Fibroblast of skin of right biceps (primary cell): ENCODE measurements at places on chromosomes 2 and 18.

DNA sequence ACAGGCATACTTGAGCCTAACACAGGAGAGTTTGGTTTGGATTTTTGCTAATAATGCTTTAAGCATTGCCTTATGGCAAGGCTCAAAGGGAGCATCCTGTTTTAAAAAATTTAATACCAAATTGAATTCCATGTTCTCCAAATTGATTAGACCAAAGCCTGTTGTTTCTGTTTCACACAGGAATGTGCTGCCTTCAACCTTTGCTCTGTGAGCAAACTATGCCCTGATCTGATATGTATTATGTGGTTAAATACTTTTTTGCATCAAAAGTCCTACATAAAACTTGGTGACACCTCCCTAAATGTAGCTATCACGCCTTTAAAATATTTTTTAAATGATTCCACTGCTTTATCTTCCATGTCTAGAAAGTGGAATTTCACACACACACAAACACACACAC, 691.4 kb downstream of the CPS1 start:
- DNase-seq, result no peak

DNA sequence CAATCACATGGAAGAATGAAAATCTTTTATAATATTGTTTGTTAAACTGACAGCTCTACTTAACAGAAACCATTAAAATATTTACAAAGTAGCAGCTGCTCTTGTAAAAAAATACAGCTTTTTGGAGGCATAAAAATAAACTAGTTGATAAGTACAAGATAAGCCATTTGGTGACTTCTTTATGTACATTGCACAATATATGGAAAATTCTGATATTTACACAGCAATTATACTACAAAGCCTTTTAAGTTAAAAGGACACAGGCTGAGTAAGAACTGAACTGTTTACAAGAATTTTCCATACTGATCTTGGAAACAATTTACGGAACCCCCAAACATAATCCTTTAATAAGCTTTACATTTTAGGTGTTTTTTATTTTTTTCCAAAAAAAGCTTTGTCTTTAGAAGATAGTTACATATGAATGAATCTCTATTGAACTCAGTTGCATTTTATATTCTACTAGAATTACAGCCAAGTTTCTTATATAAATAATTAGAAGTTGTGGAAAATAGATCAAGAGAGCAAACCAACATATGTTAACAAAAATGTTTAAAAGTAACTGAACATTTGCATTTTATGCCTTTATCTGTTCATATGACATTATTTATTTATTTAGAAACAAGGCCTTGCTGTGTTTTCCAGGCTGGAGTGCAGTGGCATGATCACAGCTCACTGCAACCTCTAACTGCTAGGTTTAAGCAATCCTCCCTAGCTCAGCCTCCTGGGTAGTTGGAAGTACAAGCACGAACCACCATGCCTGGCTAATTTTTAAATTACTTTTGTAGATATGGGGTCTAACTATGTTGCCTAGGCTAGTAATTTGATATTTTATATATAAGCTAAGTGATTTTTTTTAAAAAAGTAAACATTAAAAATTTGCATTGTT, 142.5 kb downstream of the OTX1 start:
- DNase-seq, result no peak

DNA sequence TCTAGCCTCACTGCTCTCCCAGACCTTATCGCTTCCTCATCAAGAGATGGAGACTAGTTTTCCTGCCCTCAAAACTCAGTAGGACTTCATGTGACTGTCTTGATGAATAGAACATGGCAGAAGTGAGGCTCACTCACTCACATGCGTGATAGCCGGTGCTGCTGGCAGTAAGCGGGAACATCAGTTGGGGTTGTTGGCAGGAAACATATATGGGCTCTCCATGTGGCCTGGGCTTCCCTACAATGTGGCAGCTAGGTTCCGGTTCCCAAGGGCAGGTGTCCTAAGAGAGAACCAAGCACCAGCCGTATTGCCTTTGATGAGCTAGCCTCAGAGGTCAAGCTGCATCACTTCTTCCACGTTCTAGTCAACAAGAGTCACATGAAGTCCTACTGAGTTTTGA, 15.2 kb upstream of the FAHD2A start:
- no peak for DNase-seq

DNA sequence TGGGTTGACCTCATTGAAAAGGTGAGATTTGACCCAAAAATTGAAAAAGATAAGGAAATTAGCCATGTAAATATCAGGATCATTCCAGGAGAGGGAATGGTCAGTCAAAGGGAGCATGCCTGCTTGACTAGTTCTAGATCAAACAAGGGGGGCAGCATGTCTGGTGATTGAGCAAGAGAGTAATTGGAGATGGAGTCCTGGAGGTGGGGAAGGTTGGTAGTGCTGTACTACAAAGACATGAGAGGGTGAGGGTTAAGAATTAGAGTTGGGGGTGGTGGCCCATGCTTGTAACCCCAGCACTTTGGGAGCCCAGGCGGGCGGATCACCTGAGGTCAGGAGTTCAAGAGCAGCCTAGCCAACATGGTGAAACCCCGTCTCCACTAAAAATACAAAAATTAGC, 2.0 kb downstream of the MRPL30 start:
- DNase-seq, result no peak

GRCh38 chr18:26863122-26863879, 2.2 kb downstream of the AQP4 start:
- no peak for DNase-seq

- no peak for DNase-seq
Measured at GRCh38 chr18:62702259-62702658, 13.1 kb upstream of the PHLPP1 start.

DNA sequence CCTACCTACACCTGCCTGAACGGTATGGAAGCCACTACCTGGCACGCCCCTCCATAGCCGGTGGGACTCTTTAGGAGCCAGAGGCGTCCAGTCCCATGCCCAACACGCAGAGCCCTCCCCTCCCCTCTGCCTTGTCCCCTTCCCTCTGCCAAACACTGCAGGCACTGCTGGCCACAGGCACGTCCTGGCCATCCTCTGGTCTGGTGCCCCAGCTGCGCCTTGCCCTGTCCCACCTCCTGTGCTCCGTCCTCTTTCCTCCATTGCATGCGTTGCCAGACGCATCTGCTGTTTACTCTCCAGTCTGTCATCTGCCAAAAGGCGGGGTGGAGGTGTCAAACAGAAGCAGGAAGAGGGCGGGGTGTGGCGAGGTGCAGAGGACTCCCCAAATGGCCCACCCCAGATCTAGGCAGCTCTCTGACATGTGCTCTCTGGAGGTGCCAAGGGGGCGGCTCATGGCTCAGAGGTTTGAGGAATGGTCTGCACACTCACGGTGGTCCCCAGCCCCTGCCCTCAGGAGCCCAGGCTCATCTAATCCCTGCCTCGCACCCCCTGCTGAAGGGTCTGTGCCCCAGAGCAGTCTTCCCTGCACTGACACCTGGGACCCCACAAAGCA, 45.1 kb downstream of the HS6ST1 start:
- no peak for DNase-seq

DNA sequence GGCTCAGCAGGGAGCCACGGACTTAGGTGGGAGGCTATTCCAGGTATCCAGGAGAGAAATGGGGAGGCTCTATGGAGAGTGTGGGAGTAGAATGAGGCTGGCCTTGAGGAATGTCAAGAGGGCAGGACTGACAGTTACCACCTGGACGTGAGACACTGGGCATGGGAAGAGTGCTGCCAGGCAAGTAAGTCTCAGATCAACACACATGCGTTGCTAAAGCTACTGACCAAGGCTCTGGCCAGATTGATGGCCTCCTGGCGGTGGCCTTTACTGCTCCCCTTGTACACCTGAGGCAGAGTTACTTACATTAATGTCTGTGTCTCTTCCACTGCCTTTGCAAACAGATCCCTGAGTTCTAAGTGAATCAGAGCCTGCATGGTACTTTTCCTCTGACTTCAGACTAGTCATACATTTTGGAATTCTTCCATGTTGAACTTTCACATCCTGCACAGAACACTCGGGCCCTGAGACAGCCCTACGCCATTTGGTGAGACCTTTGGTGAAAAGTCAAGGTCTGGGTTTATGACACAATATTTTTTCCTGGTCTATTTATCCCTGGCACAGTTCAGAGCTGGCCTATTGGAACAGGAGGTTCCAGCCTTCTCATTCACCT, 398.8 kb upstream of the TRIB2 start:
- DNase-seq, result peak; percentile 91

GRCh38 chr18:76057386-76057785, 437.7 kb downstream of the ZNF516 start:
- no peak for DNase-seq

GRCh38 chr2:237675316-237675715, 47.9 kb downstream of the LRRFIP1 start:
- no peak for DNase-seq

DNA sequence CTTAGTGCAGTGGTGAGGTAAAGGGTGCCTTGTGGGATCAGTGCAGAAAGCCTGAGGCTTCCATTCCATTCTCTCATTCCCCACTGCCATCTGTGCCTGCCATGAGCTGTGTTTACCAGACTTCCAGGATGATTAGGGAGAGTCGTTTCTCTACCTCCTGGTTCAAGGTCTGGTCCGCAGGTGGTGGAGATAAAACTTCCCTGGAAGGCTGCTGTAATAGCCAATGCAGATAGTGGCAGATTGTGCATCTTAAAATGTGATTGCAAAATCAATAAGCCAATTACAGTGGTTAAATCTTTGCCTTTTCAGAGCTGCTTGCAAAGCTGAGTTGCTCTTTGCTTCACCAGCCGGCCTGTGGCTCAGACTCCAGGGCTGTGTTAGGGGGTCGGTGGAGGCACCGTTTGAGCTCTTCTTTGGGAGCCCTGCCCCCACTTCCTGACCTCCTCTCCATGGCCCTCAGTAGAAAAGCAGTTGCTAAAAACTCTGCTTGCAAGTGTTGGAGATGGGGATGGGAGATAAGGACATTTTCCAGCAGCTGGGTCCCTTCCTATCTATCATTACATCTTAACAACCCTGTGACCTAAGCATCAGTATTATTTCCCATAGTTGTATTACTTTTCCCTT, 95.2 kb upstream of the HS6ST1 start:
- DNase-seq, result peak; percentile 26

- DNase-seq, result no peak
Measured at GRCh38 chr2:230023313-230023712, 45.4 kb downstream of the SLC16A14 start.

GRCh38 chr2:238231251-238231793, 8.5 kb downstream of the HES6 start:
- peak; percentile 46 for DNase-seq

DNA sequence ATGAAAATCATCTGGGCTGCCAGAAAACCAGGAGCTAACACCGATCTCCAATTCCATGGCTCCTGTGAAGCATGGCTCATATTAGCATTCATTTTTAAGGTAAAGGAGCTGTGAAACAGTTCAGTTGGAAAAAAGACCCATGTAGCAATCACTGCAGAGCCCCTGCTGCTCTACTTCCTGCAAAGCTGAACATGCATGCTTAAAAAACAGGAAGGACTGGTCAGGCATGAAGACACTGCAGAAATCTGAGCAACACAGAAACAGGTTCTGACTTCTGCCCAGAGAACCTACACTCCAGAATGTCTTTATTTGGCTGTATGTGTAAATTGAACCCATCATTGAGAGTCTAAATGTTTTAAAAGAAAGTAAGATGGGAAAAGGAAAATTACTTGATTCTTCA, 950.6 kb downstream of the DCDC2C start:
- no peak for DNase-seq

DNA sequence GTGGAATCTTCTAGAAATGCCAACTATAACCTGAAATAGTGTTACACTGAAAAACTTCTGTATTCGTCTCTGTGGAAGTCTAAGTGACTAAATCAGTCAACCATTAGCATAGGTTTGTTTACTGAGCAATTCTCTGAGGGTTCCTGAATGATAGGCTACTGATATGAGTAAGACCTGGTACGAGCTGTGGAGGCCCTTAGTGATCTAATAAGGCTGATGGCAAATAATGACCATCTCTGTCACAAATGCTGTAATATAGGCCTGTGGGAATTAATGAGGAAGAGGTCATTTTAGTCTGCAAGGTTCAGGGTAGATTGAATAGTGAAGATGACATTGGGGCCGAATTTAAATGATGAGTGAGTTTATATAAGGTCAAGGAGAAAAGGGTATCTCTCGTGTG, 82.5 kb downstream of the MGAT5 start:
- no peak for DNase-seq

DNA sequence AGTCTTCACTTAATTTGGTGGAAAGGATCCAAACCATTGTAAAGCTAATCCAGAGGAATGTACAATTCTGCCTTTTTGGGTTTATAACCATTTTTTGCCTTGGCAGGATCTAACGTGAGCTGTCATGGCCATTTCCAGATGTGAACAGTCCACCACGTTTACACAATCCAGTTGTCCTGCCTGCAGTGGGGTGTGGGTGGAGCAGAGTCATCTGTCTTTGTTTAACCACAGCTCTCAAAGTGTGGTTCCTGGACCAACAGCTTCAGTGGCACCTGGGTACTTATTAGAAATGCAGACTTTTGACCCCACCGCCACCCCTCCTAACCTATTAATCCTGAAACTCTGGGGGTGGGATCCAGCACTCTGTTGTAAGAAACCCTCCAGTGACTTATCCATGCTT, 35.9 kb downstream of the FHOD3 start:
- DNase-seq, result no peak

DNA sequence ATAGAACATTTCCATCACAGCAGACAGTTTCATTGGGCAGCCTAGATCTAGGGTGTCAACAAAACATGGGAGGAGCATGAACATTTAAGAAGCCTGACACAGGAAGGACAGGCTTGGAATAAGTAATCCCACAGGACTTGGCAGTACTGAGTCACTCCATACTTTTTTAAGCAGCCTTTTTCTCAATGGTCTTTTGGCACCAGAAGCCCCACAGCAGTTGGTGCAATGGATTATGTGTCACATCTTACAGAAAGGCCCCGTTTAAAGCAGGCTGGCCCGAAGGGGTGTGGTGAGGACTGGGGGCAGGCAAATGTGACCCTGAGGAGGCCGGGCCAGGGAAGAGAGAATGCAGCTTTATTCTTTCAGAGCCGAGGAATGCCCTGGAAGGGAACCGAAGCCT, 26.6 kb downstream of the SPTBN1 start:
- DNase-seq, result peak; percentile 89

DNA sequence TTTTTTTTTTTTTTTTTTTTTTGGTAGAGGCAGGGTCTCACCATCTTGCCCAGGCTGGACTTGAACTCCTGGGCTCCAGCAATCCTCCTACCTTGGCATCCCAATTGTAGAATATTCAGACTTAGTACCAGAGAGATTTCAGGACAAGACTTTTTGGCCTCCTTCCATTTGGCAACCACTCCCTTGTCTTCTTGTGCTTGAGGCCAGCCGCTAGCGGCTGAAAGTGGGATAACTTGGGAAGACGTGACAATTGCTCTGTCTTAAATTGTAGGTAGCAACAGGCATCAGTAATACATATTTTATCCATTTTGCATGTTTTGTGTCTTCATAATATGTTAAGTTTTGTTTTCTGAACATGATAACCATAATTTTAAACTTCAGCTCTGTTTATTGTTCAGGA, 53.3 kb upstream of the TTN start:
- peak; percentile 29 for DNase-seq
